ENCODE measurements at places on chromosomes 5 and 9.
A peak's percentile ranks its signal among the peaks of the same experiment; 100 is the strongest.

DNA sequence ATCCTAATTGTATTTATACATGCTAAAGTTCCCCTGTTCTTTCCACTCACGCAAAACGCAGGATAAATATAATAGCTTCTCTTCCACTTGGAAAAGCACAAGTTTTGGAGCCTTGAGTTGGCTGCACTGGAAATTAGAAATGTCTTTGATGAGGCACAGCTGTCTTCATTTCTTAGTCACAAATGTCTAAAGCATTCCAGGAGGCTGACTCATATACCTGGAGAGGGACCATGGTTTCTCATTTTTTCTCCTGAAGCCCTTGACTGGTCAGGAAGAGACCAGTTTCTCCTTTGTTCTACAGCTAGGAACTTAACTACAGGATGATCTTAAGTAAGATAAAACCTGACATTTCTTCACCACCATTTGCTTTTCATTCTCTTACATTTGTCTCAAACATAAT lies 16.2 kb downstream of the MTX3 start:
- DNase-seq: no peak

GRCh38 chr5:22683050-22683449 lies 170.1 kb downstream of the CDH12 start:
- DNase-seq: no peak

DNA sequence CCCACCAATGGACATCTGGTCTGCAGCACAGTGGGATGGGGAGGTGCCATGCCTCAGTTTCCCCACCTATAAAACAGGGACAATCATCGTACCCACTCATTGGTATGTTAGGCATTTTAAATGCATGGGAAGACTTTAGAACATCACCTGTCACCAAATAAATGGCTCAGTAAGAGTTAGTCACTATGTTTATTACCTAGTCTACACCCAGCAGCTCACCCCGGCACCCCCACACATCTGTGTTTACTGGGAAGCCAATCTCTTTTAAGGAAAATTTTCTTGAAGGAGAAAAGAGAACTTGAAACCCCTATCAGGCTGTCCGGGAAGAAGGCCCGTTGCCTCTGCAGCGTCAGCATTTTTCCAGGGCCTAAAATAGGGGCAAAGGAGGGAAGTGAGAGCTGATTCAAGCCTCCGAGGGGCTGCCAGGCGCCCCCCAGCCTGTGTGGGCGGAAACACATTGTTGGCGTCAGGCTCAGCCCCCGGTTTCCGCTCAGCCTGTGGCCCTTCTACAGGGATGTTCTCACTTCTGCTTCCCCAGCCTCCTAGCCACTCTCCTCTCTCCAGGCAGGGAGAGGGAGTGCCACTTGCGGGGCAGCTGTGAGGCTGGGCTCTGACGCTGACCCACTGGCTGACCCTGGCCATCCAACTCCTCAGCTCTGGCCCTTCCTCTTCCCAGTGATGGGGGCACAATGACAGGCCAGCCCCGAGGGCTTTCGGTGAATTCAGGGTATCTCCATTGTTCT lies 4.6 kb downstream of the CSF1R start:
- peak; percentile 37 for DNase-seq

DNA sequence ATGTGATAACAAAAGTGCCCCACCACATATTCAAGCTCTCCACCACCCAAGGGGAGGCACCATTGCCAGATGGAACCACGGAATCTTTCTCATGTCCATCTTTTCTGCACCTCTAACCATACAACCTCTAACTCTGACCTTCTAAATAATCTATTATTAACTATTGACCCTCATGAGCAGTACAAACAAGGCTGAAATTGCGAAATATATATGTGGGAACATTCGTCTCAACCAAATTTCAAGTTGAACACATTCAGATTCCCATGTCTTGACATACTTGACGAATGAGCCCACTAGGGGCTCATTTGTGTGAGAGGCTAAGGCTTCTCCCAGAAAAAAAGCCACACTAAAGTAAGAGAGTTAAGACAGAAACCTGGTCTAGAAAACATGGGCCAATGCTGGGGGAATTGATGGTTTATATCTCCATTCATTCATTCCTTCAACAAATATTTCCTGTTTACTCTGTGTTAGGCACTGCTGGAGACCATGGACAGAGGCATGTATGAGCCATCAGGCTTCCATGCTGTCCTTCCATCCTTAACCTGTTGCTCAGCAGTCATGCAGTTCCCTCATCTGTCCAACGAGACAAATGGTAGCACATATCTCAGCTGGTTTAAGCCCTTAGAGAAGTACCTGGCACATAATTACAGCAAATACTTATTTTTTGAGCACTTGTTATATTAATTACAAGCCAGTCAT lies 130.4 kb downstream of the ESM1 start:
- DNase-seq: no peak

DNA sequence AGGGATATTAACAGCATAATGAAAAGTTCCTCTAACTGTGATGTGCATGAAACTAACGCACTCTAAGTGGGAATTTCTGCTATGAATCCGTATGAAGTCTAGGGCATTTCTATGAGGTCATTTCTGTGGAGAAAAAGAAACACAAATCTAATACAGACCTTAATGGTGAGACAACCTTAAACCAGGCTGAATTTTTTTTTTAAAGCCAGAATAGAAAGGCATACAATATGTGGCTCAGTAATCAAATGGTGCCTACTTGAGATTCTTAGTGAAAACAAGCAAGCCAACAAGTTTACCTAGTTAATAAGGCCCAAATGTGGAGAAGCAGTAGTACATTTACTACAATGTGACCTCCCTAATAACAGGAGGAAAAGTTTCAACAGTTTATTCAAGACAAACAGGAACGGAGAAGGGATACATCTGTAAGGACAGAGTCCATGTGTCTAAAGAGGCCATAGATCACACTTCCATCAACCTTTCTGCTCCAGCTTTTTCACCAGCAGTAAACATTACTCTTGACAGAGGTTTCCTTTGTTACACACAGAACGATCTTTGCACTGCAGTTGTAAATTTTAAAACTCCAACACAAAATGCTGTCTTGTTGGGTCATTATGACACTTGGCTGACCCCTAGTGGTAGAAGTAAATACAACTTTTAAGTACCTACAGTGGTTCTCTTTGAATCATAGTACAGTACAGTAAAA lies 26.2 kb downstream of the CARNMT1 start:
- DNase-seq: peak; percentile 54

GRCh38 chr5:148011398-148012137 lies 52.2 kb upstream of the SPINK5 start:
- DNase-seq: no peak

GRCh38 chr5:372556-372995 lies 51.1 kb downstream of the AHRR start:
- DNase-seq: no peak

GRCh38 chr9:91234523-91234922 lies 127.2 kb downstream of the AUH start:
- DNase-seq: no peak

DNA sequence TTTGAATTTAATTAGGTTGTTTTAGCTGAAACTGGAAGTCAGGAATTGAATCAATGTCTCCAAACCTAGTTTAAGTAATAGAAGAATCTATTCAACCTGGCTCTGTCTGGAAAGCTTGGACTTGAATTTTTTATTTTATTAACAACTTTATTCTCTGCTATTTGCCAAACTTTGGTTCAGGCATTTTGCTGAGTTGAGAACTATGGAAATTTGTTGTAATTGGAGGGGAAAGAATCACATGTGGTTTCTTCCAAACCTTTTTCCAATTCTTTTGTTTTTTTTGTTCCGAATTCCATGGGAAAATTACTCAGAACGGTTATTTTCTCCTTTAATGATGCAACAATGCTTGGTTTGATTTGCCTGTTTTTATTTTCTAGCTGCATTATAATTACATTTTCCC lies 98.2 kb upstream of the RPS23 start:
- no peak for DNase-seq

DNA sequence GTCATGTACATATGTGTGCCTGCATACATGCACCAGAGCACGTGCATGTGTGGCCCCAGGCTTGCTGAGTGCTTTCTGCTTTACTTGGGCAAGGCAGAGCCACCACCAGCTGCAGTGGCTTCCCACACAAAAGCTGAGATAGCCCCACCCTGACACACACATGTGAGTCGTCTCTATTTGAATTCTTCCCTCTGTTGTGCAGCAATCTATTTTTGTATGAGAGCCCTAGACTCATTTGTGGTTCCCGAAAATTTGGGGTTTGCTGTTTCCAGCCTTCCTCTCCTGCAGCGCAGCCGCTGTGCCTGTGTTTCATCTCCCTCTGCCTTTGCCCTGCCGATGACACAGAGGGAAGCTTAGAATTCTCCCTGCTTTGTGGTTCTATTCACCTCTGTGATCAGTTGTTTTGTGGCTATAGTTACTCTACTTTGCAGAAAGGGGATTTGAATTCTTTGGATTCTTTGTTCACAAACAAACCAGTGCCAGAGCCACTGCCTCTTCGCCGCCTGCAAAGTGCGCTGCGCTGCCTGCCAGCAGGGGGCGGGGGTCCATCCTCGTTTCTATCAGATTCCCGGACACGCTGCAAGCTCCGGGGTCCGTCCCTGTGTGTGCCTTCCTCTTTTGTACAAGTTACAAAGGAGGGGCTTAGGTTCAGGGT lies 95.8 kb upstream of the DAP start:
- DNase-seq: no peak

GRCh38 chr9:102209176-102209575 lies 470.7 kb upstream of the GRIN3A start:
- DNase-seq: no peak

DNA sequence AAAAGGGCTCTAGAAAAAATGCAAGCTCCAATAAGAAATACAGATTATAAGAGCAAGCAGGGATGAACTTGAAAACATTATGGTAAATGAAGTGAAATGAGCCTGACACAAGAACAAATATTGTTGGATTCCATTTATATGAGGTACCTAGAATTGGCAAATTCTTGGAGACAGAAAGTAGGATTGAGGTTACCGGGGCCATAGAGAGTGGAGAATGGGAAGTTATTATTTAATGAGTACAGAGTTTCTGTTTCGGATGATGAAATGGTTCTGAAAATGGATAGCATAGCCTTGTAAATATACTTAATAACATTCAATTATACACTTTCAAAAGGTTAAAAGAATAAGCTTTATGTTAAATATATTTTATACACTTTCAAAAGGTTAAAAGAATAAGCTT lies 75.6 kb upstream of the SLC12A2 start:
- DNase-seq: no peak

Measured in GF-D8 (cell line).